ENCODE measurements at places on chromosomes 7 and 10.

DNA sequence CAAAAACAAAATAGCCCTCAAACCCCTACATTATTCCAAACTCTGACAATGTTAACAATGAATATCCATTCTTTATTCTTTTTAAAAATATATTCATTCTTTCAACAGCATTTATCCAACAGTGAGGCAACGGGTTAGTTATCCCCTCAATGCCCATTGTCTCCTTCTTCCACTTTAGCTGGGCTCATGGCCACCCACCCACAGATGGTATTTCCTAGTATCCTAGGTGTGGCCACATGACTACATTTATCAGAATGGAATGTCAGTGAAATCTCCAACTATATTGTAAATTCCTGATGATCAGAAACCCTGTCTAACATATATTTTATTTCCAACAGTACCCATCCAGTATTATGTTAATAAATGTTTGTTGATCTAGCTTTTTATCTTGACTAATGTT lies 13.6 kb downstream of the HOXA1 start:
- H3K27ac ChIP-seq: no peak overlapping the region
- no peaks in the 10 kb centered on the region for H3K4me1 ChIP-seq
- no peaks in the 10 kb centered on the region for H3K36me3 ChIP-seq
- H3K27me3 ChIP-seq: no peaks in the 10 kb centered on the region

DNA sequence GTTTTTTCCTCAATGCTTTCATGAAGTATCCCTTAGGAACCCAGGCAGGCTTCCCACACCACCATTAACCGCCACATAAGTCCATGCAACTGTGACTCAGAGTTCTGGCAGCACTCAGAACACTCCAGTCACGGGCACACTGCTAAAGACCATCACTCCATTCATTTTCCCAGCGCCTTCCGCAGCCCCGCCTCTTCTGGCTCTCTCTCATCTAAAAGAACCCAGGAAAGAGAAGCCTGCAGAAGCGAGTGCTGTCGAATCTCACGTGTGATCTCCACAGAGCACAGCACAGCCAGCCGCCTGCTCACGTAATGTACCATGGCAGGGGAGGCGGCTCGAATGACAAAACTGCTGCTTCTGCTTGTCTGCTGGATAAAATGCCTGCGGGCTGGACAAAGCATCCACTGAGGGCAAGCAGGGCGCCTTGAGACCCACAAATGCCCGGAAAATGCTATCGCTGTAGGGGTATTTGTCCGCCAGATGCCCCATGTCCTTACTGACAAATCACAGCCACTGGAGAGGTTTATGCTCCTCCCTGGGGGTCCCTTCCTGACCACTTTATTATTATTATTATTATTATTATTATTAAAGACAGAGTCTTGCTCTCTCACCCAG lies 1.8 kb downstream of the PSMG3 start:
- no peak overlapping the region for H3K4me3 ChIP-seq
- peak overlapping the region; percentile 93 for H3K27ac ChIP-seq
- peaks cover 7% of the 10 kb centered on the region for H3K36me3 ChIP-seq
- H3K4me1 ChIP-seq: peaks cover 49% of the 10 kb centered on the region

DNA sequence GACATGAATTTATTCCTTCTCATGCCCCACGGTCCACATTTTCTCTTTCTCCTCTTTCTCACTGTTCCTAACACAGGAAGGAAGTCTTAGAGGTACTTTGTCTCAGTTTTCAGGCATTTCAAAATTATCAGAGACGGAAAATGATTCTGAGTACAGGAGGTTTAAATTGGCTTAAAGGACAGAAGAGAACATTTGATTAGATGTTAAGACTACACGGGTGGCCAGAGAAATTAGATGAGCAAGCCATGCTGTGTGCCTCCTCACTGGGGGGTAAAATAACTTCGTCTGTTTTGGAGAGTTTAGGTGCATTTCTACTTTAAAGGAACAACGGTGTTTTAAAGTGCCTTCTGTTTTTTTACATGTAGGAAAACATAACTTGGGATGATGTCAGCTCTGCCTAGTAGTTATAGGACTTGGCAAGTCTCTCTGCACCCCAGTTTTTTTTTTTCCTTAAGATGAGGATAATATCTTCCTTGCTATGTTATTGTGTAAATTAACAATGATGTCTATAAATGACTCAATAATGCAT lies 66.9 kb downstream of the MCMBP start:
- H3K4me1 ChIP-seq: no peaks in the 10 kb centered on the region
- no peaks in the 10 kb centered on the region for H3K36me3 ChIP-seq
- H3K27ac ChIP-seq: no peak overlapping the region
- no peaks in the 10 kb centered on the region for H3K27me3 ChIP-seq

- no peaks in the 10 kb centered on the region for H3K27me3 ChIP-seq
- no peaks in the 10 kb centered on the region for H3K4me1 ChIP-seq
- no peak overlapping the region for H3K4me3 ChIP-seq
- no peak overlapping the region for H3K27ac ChIP-seq
- no peak for DNase-seq
- no peaks in the 10 kb centered on the region for H3K36me3 ChIP-seq
Observed at GRCh38 chr7:14381306-14381705, 391.8 kb upstream of the ETV1 start.

GRCh38 chr10:24465891-24466818 lies 257.2 kb downstream of the KIAA1217 start:
- no peaks in the 10 kb centered on the region for H3K27me3 ChIP-seq
- peaks cover 42% of the 10 kb centered on the region for H3K4me1 ChIP-seq
- no peak for DNase-seq
- H3K36me3 ChIP-seq: no peaks in the 10 kb centered on the region
- H3K4me3 ChIP-seq: no peak overlapping the region

GRCh38 chr10:37713642-37714041 lies 143.8 kb downstream of the ZNF248 start:
- DNase-seq: no peak
- peaks cover 13% of the 10 kb centered on the region for H3K4me1 ChIP-seq
- no peak overlapping the region for H3K4me3 ChIP-seq
- no peaks in the 10 kb centered on the region for H3K27me3 ChIP-seq
- no peak overlapping the region for H3K27ac ChIP-seq
- H3K36me3 ChIP-seq: no peaks in the 10 kb centered on the region

GRCh38 chr10:50260791-50261281 lies 9.5 kb upstream of the ASAH2 start:
- no peaks in the 10 kb centered on the region for H3K27me3 ChIP-seq
- no peak overlapping the region for H3K27ac ChIP-seq
- H3K4me3 ChIP-seq: no peak overlapping the region
- no peak for DNase-seq
- no peaks in the 10 kb centered on the region for H3K4me1 ChIP-seq
- H3K36me3 ChIP-seq: no peaks in the 10 kb centered on the region

- no peaks in the 10 kb centered on the region for H3K27me3 ChIP-seq
- peaks cover 5% of the 10 kb centered on the region for H3K4me1 ChIP-seq
- H3K27ac ChIP-seq: no peak overlapping the region
Observed at GRCh38 chr10:124497196-124497881, 35.7 kb downstream of the LHPP start.

GRCh38 chr10:118496525-118496924 lies 98.9 kb downstream of the PRLHR start:
- H3K36me3 ChIP-seq: no peaks in the 10 kb centered on the region
- H3K27ac ChIP-seq: no peak overlapping the region
- H3K4me1 ChIP-seq: no peaks in the 10 kb centered on the region
- H3K27me3 ChIP-seq: no peaks in the 10 kb centered on the region

DNA sequence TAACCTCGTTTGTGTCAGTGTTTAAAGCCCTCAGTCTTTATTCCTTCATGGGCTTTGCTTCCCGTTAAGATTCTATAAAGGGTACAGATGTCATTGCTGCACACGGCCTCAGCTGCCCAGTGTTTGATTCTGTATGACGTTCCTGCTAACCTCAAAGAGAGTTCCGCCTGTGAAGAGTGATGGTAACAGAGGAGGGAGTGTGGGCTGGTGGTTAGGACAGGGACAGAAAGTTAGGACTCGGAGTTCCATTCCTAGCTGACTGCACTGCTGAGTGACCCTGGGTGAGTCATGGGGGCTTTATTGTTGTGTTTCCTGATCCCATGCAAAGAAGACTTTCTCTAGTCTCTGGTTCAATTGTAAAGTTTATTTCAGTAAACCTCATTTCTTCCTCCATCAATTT lies 227.1 kb downstream of the DYNC1I1 start:
- H3K4me3 ChIP-seq: no peak overlapping the region
- no peaks in the 10 kb centered on the region for H3K36me3 ChIP-seq
- H3K4me1 ChIP-seq: no peaks in the 10 kb centered on the region
- H3K27ac ChIP-seq: no peak overlapping the region

GRCh38 chr10:37703833-37704382 lies 153.5 kb downstream of the ZNF248 start:
- H3K27me3 ChIP-seq: no peaks in the 10 kb centered on the region
- DNase-seq: peak; percentile 82
- no peak overlapping the region for H3K27ac ChIP-seq

GRCh38 chr7:2612445-2613097 lies 19.2 kb upstream of the TTYH3 start:
- no peak for DNase-seq
- no peak overlapping the region for H3K4me3 ChIP-seq
- H3K27me3 ChIP-seq: no peaks in the 10 kb centered on the region
- no peaks in the 10 kb centered on the region for H3K36me3 ChIP-seq
- peaks cover 25% of the 10 kb centered on the region for H3K4me1 ChIP-seq

GRCh38 chr7:130379921-130380860 lies at the start of gene CPA1:
TSS of gene CPA1 (plus strand) at chr7:130380494. CDS start at chr7:130380521, 27 bp downstream.
- peaks cover 13% of the 10 kb centered on the region for H3K4me1 ChIP-seq
- H3K27ac ChIP-seq: peak within 1 kb of the TSS; percentile 19
- DNase-seq: no peak
- no peak within 1 kb of the TSS for H3K4me3 ChIP-seq
- no peaks in the 10 kb centered on the region for H3K27me3 ChIP-seq

DNA sequence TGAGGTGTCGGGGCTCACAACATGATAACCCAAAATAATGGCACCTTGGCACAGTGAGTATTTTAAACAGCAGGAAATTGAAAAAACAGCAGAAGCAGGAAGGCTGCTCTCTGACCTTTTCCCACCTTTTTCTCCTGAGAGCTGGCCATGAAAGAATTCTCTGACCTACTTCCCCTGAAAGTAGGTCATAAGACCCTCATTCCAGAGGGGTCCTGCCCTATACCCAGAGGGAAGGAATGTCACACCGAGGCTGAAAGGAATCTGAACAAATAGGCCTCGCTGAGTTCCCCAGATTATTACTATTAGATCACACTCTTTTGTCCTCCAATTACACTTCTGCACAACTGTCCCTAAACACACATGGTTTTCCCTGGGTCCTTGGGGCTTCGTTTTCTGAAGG lies 18.8 kb downstream of the CPVL start:
- H3K4me1 ChIP-seq: peaks cover 5% of the 10 kb centered on the region
- H3K4me3 ChIP-seq: no peak overlapping the region
- no peaks in the 10 kb centered on the region for H3K36me3 ChIP-seq
- H3K27ac ChIP-seq: no peak overlapping the region
- no peaks in the 10 kb centered on the region for H3K27me3 ChIP-seq
- DNase-seq: no peak

DNA sequence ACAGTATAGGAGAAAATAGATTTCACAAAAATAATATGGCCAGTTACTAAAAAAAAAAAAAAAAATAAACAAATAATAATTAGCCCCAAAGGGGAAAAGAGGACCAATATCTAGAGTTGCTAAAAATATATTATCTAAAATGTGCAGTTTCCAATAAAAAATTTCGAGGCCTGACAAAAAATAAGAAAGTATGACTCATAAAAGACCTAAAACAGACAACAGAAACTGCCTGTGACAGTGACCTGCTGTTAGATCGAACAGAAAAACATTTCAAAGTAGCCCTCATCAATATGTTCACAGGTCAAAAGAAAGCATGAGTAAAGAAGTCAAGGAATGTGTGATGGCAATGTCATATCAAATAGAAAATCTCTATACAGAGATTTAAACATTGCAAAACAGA lies 11.8 kb upstream of the TSPAN12 start:
- no peaks in the 10 kb centered on the region for H3K27me3 ChIP-seq
- H3K27ac ChIP-seq: no peak overlapping the region
- no peaks in the 10 kb centered on the region for H3K4me1 ChIP-seq
- no peak overlapping the region for H3K4me3 ChIP-seq
- no peak for DNase-seq
- no peaks in the 10 kb centered on the region for H3K36me3 ChIP-seq

- H3K4me1 ChIP-seq: no peaks in the 10 kb centered on the region
- no peaks in the 10 kb centered on the region for H3K27me3 ChIP-seq
- no peaks in the 10 kb centered on the region for H3K36me3 ChIP-seq
- no peak overlapping the region for H3K4me3 ChIP-seq
- no peak overlapping the region for H3K27ac ChIP-seq
- DNase-seq: no peak
Observed at GRCh38 chr10:67297637-67298181, 371.9 kb downstream of the LRRTM3 start.

- no peak overlapping the region for H3K27ac ChIP-seq
- DNase-seq: no peak
- no peak overlapping the region for H3K4me3 ChIP-seq
- peaks cover 23% of the 10 kb centered on the region for H3K4me1 ChIP-seq
- H3K27me3 ChIP-seq: no peaks in the 10 kb centered on the region
Observed at GRCh38 chr7:141585592-141586510, 34.6 kb downstream of the AGK start.
